ENCODE measurements at places on chromosomes 3 and 15. TPM values are rescaled to one million over a fixed set of nuclear protein-coding genes. Genes with fewer than 3 reads are reported as not detected.
A peak's percentile ranks its signal among the peaks of the same experiment; 100 is the strongest.

- DNase-seq, result no peak
- H3K27ac ChIP-seq, result no peak overlapping the region
- H3K4me1 ChIP-seq, result no peaks in the 10 kb centered on the region
- H3K27me3 ChIP-seq, result peaks cover 54% of the 10 kb centered on the region
These were observed 21.6 kb downstream of the TRH start for GRCh38 chr3:129996073-129996472.

- no peak overlapping the region for H3K4me3 ChIP-seq
- H3K4me1 ChIP-seq, result no peaks in the 10 kb centered on the region
- DNase-seq, result no peak
- no peaks in the 10 kb centered on the region for H3K36me3 ChIP-seq
- H3K27me3 ChIP-seq, result no peaks in the 10 kb centered on the region
- no peak overlapping the region for H3K27ac ChIP-seq
These were observed 124.2 kb downstream of the SATB1 start for GRCh38 chr3:18300916-18301315.

DNA sequence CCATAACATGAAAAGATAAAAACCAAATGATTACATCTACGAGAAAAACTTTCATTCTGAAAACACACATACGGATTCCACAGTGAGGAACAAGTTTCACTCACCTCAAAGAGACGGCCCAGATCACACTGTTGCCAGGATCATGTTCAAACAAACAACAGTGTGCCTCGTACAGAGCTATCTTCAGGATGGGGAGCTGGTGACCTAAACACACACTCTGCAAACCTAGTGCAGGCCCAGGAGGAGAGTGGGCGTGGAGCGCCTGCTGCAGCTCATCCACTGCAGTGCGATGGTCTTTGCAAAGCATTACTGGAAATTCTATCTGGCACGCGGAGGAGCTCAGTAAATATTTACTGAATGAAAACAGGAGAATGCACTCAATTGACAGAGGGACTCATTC, 38.5 kb downstream of the TAMM41 start:
- peak overlapping the region; percentile 47 for H3K27ac ChIP-seq
- peak; percentile 29 for DNase-seq
- H3K36me3 ChIP-seq, result peaks cover 10% of the 10 kb centered on the region
- no peaks in the 10 kb centered on the region for H3K27me3 ChIP-seq

Gene FILIP1L
- 19.9 TPM for total RNA-seq

GRCh38 chr3:73321286-73321999, 260.0 kb downstream of the EBLN2 start:
- no peak overlapping the region for H3K4me3 ChIP-seq
- peaks cover 2% of the 10 kb centered on the region for H3K27me3 ChIP-seq
- H3K27ac ChIP-seq, result no peak overlapping the region
- no peaks in the 10 kb centered on the region for H3K36me3 ChIP-seq

DNA sequence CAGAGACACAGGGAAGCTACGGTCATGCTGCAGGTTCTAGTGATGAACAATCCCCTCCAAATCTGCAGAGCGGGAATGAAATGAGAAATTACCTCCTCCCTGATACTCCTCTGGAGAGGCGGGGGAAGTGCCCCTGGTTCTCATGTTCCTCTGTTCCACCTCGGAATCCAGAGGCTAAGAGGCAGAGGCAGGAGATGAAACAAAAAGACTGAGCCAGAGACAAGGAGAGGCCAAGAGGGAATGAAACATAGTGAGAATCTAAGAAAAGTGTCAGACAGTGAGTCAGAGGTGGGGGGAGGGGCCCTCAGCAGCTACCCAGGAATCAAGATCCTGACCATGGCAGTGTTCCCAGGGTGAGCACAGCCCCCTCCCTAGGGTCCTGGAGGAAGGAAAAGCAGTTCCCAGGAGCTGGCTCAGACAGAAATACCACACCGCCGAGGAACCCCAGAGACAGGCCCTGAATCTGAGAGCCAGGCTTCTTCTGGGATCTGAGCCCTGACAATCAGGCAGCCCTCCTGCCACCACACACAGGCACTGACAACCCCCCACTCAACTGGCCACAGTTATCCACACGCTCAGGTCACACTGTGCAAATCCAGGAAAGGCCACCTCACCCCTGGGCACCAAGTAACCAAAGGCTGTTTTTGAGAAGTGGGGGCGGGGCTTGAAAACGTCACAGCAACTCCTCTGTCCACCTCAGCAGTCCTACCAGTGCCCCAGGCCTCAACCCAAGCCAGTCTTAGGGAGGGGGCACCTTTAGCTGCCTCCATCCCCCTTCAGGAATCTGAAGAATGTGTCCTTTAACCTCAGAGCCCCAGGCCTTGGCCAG, 2.4 kb downstream of the CSRNP1 start:
- DNase-seq, result peak; percentile 97
- no peaks in the 10 kb centered on the region for H3K27me3 ChIP-seq
- peak overlapping the region; percentile 96 for H3K4me3 ChIP-seq
- peaks cover 3% of the 10 kb centered on the region for H3K36me3 ChIP-seq

DNA sequence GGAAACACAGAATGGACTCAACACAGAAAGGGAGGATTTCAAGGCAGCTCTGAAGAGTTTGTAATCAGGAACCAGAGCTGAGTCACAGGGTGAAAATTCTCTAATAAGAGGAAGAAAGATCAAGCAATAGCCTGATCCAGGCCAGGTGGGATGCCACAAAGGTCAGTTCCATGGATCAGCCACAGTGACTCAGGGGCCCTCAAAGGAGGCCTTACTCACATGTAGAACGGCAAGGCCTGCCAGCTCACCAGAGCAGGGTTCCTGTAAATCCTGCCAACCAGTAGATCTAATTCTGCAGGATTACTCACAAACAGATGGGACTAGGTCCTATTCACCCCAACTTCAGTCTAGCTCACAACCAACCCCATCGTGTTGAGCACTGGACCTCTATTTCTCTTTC, 78.3 kb upstream of the PPP2R3A start:
- no peaks in the 10 kb centered on the region for H3K4me1 ChIP-seq
- H3K27me3 ChIP-seq, result no peaks in the 10 kb centered on the region
- DNase-seq, result peak; percentile 87
- no peaks in the 10 kb centered on the region for H3K36me3 ChIP-seq
- H3K4me3 ChIP-seq, result no peak overlapping the region

Gene TRIM71
- total RNA-seq, result not detected

DNA sequence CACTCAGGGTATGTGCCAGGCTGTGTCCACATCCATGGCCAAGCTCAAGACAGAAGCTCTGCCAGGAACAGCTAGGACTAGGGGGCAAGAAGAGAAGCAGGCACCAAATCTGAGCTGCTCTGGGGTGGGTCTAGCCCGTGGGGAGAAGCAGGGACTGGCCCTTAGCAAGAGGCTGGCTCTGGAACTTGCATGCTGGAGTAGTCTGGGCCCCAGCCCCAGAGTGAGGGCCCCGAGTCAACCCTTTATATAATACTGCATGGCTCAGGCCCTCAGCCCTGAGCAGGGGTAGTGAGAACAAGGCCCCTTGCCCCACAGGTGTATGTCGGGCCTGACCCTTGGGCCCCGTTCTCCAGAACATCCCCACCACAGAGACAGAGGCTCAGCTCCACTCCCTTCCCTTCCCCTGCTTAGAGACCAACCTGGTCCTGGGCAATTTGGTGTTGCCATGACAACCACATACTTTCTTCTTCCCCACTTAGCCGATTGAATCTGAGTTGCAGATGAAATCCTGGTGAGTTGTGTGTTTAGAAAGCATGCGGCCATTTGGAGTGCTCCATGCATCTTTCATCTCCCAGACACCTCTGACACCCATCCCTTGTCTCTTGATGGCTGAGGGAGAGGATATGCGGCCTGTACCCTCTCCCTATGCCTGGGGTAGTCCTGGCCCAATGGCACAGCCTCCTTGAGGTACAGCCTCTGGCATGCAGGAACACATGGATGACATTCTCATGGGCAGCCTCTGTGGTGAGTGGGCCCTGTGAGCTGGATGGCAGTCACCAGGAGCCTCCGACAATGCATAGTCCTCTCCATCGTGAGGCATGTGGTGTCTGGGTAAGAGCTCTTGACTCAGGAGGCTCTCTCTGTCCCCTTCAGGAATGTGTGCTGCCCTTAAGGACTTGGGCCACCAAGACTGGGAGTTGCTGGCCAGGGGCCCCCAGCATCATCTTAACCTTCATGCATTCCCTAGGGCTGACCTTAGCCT, 29.2 kb upstream of the SFMBT1 start:
- H3K4me1 ChIP-seq, result peaks cover 3% of the 10 kb centered on the region
- no peak for DNase-seq
- H3K4me3 ChIP-seq, result no peak overlapping the region
- H3K36me3 ChIP-seq, result no peaks in the 10 kb centered on the region
- no peaks in the 10 kb centered on the region for H3K27me3 ChIP-seq

GRCh38 chr3:74862476-74862875, 248.0 kb upstream of the CNTN3 start:
- no peaks in the 10 kb centered on the region for H3K4me1 ChIP-seq
- DNase-seq, result no peak
- no peaks in the 10 kb centered on the region for H3K27me3 ChIP-seq
- H3K4me3 ChIP-seq, result no peak overlapping the region

GRCh38 chr15:39588531-39589192, 7.8 kb downstream of the THBS1 start:
- H3K36me3 ChIP-seq, result peaks cover 78% of the 10 kb centered on the region
- no peak overlapping the region for H3K4me3 ChIP-seq
- H3K27ac ChIP-seq, result no peak overlapping the region

Gene CD200R1
- total RNA-seq, result under 0.01 TPM

Gene SCN11A
- not detected for total RNA-seq

GRCh38 chr3:140316466-140316865, 361.4 kb upstream of the TRIM42 start:
- no peak overlapping the region for H3K27ac ChIP-seq
- H3K4me1 ChIP-seq, result no peaks in the 10 kb centered on the region
- no peaks in the 10 kb centered on the region for H3K27me3 ChIP-seq
- H3K4me3 ChIP-seq, result no peak overlapping the region
- H3K36me3 ChIP-seq, result no peaks in the 10 kb centered on the region

DNA sequence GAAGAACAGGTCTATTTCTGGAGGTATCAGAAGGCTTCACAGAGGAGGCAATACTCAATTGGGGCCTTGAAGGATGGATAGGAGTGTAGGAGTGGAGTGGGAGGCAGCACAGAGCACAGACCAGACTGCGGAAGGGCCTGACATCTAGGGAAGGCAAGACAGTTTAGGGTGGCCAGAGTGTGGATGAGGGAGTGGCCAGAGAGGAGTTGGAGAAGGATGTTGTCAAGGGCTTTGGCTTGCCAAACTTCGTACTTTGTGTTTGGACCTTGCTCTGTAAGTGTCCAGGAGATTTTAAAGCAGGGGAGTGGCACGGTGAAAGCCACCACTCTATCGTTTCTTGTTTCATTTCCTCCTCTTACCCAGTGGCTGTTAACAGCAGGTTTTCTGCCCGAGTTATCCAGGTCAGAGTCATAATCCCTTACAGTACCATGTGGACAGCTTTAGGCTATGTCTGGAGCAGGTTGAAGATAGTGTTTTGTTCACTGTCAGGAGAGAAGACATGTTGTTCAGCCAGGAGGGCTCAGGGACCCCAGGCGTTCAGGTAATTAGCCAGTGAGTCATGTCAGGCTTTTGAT, 12.3 kb downstream of the SMAD3 start:
- peaks cover 53% of the 10 kb centered on the region for H3K36me3 ChIP-seq
- H3K27ac ChIP-seq, result peak overlapping the region; percentile 62
- H3K4me3 ChIP-seq, result no peak overlapping the region
- H3K4me1 ChIP-seq, result peaks cover 50% of the 10 kb centered on the region

Gene AGTR1
- total RNA-seq, result 3.3 TPM

DNA sequence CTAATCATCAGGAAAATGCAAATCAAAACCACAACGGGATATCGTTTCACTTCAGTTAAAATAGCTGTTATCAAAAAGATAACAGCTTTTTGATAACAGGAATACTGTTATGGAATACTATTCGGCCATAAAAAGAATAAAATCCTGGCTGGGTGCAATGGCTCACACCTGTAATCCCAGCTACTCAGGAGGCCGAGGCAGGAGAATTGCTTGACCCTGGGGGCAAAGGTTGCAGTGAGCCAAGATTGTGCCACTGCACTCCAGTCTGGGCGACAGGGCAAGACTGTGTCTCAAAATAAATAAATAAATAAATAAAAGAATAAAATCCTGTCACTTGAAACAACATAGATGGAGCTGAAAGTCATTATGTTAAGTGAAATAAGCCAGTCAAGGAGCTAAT, 178.1 kb upstream of the TSC22D2 start:
- H3K4me3 ChIP-seq, result no peak overlapping the region
- no peak overlapping the region for H3K27ac ChIP-seq
- no peak for DNase-seq
- H3K27me3 ChIP-seq, result no peaks in the 10 kb centered on the region

- H3K27me3 ChIP-seq, result no peaks in the 10 kb centered on the region
- peaks cover 13% of the 10 kb centered on the region for H3K36me3 ChIP-seq
- DNase-seq, result peak; percentile 39
- peak overlapping the region; percentile 94 for H3K4me3 ChIP-seq
- H3K4me1 ChIP-seq, result peaks cover 7% of the 10 kb centered on the region
These were observed 1.9 kb downstream of the FGF7 start for GRCh38 chr15:49424954-49425353.

GRCh38 chr3:167716920-167717319, 17.8 kb downstream of the PDCD10 start:
- H3K4me1 ChIP-seq, result no peaks in the 10 kb centered on the region
- no peak for DNase-seq
- no peak overlapping the region for H3K27ac ChIP-seq
- no peak overlapping the region for H3K4me3 ChIP-seq
- no peaks in the 10 kb centered on the region for H3K27me3 ChIP-seq

GRCh38 chr3:41141433-41142167, 57.7 kb upstream of the CTNNB1 start:
- H3K27me3 ChIP-seq, result no peaks in the 10 kb centered on the region
- H3K4me1 ChIP-seq, result no peaks in the 10 kb centered on the region
- no peak overlapping the region for H3K4me3 ChIP-seq
- H3K36me3 ChIP-seq, result no peaks in the 10 kb centered on the region
- no peak overlapping the region for H3K27ac ChIP-seq

Gene ASB14
- not detected for total RNA-seq

DNA sequence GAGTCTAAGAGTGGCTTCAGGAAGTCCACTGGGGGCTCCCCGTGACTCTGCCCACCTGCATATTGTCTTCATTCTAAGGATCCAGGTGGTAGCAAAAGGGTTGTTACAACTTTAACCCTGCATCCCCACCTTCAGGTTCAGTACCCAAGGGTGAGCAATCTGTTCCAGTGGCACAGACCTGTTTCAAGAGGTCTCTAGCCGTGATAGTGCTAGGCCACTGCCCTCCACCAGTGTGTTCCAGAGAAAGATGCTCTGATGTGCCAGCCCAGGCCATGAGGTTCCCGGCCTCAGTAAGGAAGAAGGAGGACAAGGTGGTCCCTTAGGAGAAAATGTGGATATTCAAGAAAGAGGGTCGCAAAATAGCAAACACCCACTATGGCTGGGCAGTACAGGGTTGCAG, 87.0 kb downstream of the IGF1R start:
- no peaks in the 10 kb centered on the region for H3K27me3 ChIP-seq
- H3K27ac ChIP-seq, result no peak overlapping the region
- H3K4me1 ChIP-seq, result peaks cover 22% of the 10 kb centered on the region
- H3K36me3 ChIP-seq, result no peaks in the 10 kb centered on the region
- DNase-seq, result no peak

GRCh38 chr3:25169151-25169550, 258.9 kb upstream of the RARB start:
- no peak for DNase-seq
- no peaks in the 10 kb centered on the region for H3K4me1 ChIP-seq
- H3K27me3 ChIP-seq, result no peaks in the 10 kb centered on the region
- no peaks in the 10 kb centered on the region for H3K36me3 ChIP-seq
- H3K4me3 ChIP-seq, result no peak overlapping the region

Gene HIGD2B
- total RNA-seq, result not detected

Gene CPEB1
- 6.9 TPM for total RNA-seq

Gene GOLGA6L24
- not detected for total RNA-seq

All from IMR-90 (cell line).